ENCODE measurements at places on chromosomes 11 and 22.

GRCh38 chr11:63767267-63767564 lies 1.4 kb downstream of the ZFTA start:
- no peak for DNase-seq

- DNase-seq = no peak
These were observed 70.0 kb upstream of the MS4A8 start for GRCh38 chr11:60629399-60629798.

- DNase-seq = no peak
These were observed 8.7 kb upstream of the THRSP start for GRCh38 chr11:78054971-78055370.

GRCh38 chr11:76234416-76235232 lies 28.3 kb upstream of the WNT11 start:
- DNase-seq = no peak

GRCh38 chr11:94091091-94091490 lies 37.5 kb upstream of the PANX1 start:
- no peak for DNase-seq

DNA sequence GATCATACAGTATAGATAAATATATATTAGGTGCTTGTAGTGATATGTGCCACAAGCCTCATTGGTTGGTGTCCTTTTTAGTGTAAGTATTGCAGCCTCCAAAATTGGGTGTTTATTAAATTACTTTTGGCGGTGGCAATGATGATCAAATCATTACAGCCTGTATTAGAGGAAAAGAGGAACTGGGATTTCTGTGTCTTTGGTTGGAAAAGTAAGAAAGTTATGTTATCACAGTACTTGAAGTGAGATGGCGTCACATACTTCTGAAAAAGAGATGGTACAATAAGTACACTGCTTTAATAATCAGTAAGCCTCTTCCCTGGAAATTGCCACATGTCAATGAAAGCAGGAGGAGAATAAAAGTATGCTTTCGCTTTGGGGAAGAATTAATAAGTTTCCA lies 523 bp upstream of the MPZL3 start:
- no peak for DNase-seq

GRCh38 chr11:68936676-68937620 lies 33.3 kb downstream of the IGHMBP2 start:
- no peak for DNase-seq

- no peak for DNase-seq
These were observed 311.6 kb downstream of the AASDHPPT start for GRCh38 chr11:106389101-106389500.

GRCh38 chr11:109783840-109784239 lies 309.4 kb upstream of the ZC3H12C start:
- no peak for DNase-seq

DNA sequence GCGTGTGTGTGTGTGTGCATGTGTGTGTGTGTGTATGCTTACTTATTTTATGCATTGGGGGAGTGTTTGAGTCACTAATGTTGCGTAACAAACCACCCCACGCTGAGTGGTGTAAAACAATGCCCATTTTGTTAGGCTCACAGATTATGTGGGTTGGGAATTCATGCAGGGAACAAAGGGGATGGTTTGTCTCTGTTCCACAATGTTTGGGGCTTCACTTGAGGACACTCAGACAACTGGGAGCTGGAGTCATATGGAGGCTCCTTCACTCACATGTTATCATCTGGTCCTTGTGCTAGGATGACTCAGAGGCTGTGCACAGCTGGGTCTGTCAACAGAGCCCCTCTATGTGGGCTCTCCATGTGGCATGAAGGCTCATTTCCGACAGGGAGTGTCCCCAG lies 51.3 kb upstream of the LARGE1 start:
- DNase-seq = no peak

- DNase-seq = no peak
These were observed 710 bp downstream of the ATP5MGL start for GRCh38 chr22:42639541-42640241.

DNA sequence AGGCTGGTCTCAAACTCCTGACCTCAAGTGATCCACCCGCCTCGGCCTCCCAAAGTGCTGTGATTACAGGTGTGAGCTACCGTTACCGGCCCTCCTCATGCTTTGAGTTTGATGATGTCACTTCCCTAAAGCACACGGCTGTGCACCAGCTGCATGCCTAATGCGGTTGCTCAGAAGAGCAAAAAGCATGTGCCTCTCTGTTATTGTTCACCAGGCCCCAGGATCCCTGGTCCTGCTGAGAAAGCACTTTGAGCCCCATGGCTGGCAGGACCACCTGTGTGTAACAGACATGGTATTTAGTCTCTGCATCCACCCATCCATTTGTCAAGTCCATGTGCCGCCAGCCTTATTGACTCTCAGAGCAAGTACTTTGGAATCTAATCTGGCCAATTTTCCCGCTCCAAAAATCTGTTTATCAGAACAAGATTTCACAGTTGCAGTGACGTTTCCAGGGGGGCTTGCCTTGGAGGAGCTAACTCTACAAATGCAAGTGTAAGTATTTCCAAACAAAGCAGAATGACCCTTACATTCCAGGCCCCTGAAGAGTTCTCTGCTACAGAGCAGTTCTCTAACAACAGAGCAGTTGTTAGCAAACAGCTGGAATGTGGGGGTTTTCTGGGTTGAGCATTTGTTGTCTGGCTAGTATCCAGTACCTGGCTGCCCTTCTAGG lies 89.4 kb downstream of the LDLRAD3 start:
- DNase-seq = no peak

- no peak for DNase-seq
These were observed 6.6 kb downstream of the FLRT1 start for GRCh38 chr11:64042301-64042700.

DNA sequence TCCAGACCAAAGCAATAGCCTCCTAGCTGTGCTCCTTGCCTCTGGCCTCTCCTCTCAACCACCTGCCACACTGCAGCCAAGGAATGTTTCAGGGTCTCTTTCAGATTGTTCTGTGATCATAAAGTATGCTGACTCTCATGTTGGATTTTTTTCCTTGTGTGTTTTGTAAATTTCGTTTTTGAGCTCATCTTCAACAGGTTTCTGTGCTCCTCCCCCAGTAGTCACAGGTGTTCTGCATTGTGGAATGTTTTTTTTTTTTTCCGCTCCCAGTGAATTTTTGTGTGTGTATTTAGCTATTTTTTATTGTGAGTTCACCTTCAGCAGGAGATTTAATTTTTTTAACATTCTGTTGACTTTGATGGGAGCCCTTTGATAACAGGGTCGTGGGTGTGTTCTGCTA lies 153.7 kb downstream of the MYO18B start:
- no peak for DNase-seq

GRCh38 chr11:106794058-106794457 lies 224.2 kb downstream of the GUCY1A2 start:
- no peak for DNase-seq

GRCh38 chr22:27228771-27229170 lies 571.4 kb downstream of the MIAT start:
- no peak for DNase-seq

GRCh38 chr11:47106798-47107411 lies 69.8 kb downstream of the ARFGAP2 start:
- no peak for DNase-seq

DNA sequence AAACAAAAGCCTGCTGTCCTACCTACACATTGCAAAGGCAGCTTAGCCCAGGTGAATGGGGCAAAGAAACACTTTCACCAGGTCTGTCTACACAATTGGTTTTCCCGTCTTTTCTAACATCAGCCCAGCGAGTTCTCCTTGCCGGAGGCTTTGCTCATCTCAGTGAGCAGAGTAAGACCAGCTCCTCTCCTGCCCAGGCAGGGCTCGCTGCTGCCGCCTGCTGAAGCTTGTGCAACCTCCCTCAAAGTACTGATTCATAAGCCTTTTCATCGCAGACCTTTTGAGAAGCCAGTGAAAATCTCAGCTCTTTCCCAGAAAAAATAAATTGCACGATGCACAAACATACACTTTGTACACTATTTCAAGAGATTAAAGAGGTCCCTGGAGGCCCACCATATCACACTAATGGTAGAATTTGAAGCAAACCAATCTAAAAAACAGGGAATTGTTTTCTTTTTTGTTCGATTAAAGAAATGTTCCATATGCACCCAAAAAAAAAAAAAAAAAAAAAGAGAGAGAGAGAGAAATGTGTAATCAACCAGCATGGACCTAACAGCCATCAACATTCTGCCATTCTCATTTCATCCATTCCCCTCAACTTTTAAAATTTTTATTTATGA lies 328.1 kb upstream of the MPPED2 start:
- no peak for DNase-seq

GRCh38 chr11:117026593-117027330 lies 71.5 kb downstream of the SIK3 start:
- no peak for DNase-seq

DNA sequence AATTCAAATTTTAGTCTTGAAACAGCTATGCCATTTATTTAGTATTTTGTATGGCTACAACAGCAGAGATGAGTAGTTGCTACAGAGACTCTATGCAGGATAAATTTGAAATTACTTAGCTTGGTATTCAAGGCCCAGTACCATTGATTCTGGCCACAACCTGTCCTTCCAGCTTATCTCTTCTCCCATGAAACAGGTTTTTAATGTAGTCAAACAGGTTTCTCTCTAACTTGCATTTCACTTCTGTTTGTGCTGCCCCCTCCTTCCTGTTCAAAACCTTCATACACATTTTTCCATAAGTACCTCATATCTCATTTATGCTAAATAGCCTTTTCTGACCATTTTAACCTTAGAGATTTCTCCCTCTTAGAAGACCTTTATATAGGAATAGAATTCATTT lies 3.3 kb downstream of the USP47 start:
- DNase-seq = no peak

- DNase-seq = no peak
These were observed 39.9 kb downstream of the PTPRJ start for GRCh38 chr11:48020092-48020755.

- no peak for DNase-seq
These were observed 152.8 kb downstream of the NCAM1 start for GRCh38 chr11:113113801-113114704.

- no peak for DNase-seq
These were observed 143.1 kb upstream of the DDI1 start for GRCh38 chr11:103893371-103893770.

DNA sequence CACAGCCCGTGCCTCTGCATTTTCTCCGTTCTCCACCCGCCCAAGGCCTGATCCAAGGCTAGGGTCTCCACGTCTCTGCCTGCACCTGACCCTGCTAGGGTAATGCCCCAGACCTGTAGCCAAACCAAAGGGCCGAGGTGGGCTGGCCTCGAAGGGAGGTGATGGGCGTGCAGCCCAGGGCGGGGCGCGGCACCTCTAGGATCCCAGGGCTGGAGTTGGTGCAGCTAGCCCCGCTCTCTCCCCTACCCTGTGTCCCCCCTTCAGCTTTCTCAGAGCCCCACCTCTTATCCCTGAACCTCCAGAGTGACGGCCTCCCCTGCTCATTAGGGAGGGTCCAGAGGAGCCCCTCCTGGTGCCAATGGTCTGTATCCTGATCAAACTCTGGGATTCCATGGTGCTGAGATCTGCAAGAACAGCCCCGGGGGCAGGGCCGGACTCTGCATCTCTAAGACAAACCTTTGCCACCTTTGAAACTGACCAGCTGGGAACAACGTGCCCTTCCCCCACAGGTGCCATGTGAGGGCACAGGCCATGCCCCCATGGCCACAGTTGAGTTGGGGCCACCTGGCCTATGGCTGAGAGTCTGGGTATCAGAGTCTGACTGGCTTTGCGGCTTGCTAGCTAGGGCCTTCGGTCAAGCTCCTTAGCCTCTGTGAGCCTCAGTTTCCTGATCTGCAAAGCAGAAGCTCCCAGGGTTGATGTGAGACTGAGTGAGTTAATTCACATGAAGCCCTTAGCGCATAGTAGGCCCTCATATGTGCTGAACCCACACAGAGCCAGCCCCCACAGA lies 23.1 kb upstream of the CBX7 start:
- DNase-seq = no peak

DNA sequence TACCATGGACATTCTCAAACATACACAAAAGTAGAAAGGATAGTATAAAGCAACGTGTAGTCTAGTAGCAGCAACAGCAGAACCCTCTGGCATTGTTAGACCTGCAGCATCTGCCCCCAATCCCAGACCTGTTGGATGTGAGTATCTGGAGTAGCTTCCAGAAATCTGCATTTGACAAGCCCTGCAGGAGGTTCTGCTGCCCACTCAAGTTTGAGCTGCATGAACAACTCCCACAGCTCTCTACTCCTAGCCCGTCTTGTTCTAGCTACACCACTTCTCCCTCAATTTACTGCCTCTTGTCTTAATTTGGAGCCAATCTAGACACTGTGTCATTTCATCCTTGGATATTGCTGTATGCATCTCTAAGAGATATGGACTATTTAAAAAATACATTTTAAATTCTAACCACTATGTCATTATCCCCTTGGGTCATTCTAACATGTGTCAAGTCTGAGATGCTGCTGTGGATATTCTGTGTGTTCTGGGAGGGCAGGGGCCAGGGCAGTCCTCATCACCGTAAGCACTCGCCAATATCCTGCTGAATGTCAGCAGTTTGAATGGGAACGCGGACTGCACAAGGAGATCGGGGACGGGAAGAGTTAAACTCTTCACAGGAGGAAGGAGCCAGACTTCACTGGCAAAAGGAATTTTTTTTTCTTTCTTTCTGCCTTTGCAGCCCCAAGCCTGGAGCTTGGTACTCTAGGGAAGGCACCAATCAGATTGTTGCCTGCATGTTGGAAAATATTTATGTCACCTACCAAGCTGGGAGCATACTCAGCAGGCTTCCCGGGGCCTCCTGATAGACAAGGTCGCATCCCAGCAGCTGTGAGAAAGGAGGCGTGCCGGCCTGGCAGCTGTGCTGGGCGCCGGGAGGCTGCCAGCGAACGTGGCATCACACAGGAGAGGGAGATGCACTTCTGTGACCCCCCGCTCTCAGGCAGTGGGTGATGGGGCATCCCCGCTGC lies 429.0 kb downstream of the MIAT start:
- no peak for DNase-seq

- DNase-seq = no peak
These were observed 35.5 kb downstream of the SLC22A9 start for GRCh38 chr11:63405114-63405513.

- no peak for DNase-seq
These were observed 921 bp downstream of the C1QTNF5 start for GRCh38 chr11:119339589-119340334.

- DNase-seq = no peak
These were observed 1.7 kb downstream of the YAP1 start for GRCh38 chr11:102111787-102112508.

GRCh38 chr11:19110295-19110694 lies 6.7 kb upstream of the ZDHHC13 start:
- DNase-seq = no peak

DNA sequence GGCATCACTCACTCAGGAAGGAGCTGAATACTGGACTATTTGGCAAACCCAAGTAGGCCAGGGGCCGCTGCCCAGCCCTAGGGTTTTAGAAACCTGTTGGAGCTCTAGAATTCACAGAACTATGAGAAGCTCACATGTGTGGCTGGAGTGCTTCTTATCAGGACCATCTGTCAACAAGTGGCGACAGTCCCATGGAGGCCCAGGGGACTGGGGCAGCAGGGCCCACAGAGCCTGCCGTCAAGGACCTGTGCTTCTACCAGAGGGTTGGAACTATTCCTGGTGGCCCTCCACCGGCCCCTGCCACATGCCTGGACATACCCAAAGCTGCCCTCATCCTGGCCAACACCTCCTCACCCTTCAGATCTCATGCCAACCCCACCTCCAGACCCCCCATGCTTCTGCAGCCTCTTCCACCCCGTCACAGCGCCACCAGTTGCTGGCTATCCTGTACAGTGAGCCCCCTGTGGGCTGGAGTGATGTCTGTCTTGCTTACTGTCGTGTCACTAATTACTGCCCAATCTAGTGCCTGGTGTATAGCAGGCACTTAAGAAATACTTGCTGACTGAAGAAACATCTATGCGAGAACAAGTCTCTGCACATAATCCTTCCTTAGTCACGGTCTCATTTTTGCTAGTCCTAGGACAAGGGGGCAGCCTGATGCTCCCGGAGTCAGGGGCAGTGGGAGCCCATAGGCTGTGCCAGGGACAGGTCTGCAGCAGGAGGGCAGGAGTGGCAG lies 27.2 kb upstream of the RASL10A start:
- DNase-seq = no peak

All from stimulated activated CD8-positive, alpha-beta memory T cell treated with anti-CD3 and anti-CD28 coated beads, Interleukin-7, amount 100 ng/mL, for 48 hours (primary cell).